ENCODE measurements at places on chromosomes 16 and 17.

DNA sequence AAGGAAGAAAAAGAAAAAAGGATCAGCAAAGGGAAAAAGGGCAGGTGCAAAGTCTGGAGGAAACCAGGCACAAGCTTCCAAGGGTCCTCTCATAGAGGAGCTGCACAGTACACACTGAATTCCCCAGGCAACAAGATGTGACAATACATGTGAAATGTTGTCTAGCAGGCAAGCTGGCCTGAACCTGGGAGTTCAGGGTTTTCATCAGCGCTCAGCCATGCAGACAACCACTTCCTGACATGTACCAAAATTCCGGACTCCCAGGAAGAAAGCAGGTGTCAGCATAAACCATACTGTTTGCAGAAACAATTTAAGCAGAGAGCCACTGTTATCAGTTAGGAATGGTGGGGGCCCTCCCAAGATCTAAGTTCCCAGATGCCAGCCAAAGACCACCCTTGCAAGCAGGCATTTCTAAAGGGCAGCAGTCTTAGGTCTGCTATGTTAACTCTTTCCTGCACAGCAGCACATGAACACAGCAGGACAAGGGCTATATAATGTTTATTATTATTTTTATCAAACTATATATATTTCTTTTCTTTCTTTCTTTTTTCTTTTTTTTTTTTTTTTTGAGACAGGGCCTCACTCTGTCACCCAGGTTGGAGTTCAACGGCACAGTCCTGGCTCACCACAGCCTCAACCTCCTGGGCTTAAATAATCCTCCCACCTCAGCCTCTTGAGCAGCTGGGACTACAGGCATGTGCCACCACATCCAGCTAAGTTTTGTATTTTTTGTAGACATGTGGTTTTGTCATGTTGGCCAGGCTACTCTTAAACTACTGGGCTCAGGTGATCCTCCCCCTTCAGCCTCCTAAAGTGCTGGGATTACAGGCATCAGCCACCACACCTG lies 10.1 kb downstream of the TK2 start:
- DNase-seq = no peak

DNA sequence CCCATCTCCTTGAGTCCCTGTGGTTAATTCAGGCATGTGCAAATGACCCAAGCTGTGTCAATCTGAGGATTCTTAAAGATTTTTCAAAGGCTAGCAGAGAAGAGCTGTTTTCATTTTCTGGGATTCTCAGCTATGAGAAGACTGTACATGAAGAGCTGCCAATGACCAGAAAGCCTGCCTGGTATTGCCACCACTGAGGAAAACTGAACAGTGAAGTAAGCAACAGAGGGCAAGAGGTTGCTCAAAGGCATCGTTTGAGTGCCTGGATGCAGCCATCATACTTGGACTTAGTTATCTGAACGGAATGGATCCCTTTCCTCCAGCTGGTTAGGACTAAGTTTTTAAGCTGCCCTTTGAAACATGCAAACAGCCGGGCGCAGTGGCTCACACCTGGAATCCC lies 38.4 kb downstream of the FAM20A start:
- DNase-seq = no peak

GRCh38 chr16:1572673-1573072 lies 39.2 kb downstream of the IFT140 start:
- DNase-seq = no peak

DNA sequence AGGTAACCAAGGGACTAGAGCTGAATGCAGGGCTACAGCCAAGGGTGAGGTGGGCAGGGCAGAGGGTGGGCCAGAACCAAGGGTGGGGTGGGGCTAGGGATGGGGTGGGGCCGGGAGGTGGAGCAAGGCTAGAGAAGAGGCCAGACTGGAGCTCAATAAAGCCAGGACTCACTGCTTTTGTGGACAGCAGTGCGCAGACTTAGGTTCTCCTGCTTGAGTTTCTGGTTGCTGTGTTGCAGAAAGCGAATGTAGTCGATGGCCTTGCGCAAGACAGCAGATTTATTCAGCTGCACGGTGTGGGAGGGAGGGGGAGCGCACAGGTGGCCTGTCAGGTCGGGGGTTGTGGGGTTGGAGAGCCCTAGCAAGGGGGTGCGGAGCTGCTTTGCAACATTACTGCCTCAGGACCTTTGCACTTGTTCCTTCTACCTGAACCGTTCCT lies 18.7 kb downstream of the SREBF1 start:
- no peak for DNase-seq

- no peak for DNase-seq
Measured at GRCh38 chr17:67434061-67434525, 57.0 kb downstream of the PITPNC1 start.

GRCh38 chr16:3879887-3880564 lies 487 bp downstream of the CREBBP start:
- DNase-seq = peak; percentile 30

DNA sequence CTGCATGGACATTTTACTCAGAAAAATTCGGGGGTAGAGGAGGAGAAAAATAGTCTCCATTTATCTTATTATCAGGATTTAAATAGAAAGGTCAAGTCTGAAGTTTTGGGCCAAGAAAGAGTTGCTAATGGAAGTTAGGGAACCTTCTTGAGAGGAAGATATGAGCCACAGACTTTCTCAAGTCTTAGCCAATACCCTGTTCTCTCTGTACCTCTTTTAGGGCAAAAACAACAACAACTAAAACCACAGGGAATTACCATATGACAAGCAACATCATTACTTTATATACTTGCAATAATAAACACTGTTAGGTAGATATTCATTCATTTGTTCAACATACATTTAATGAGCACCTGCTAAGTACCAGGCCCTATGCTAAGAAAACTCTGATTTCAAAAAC lies 282.2 kb upstream of the CDH5 start:
- no peak for DNase-seq

DNA sequence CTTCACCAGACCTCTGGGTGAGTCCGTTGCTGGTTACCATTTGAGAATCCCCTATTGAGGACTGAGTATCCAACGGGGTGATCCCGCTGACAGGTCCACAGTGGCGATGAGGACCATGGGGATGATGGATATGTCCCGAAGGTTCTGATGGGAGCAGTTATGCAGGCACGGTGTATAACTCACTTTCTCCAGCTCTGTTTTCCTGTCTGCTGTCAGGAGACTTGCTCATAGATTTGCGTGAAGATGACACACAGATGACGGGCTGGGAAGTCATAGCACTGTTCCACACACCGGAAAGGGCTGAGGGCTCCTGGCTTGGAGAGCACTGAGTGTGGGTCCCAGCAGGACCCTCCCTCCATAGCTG lies 22.2 kb upstream of the ADCY7 start:
- no peak for DNase-seq

DNA sequence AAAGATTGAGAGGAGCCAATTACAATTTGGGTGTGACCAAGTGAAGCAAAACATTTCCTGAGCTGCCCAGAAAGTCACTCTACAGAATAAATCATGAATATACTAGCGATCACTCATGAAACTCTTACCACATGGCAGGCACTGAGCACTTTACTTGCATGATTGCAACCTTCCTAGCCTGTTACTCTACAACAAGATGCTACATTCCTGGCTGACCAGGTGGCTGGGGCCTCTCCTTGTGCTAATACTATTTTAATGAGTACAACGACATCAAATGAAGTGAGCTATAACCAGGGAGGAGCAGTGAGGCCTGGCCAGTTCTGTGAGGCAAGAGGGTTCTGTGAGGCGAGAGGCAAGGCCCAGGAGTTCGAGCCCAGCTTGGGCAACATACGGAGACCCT lies 75.2 kb downstream of the CPPED1 start:
- DNase-seq = no peak

Data from stimulated activated CD4-positive, alpha-beta T cell treated with anti-CD3 and anti-CD28 coated beads, Interleukin-1b, Interleukin-23, amount 100 ng/mL, for 1 hour (primary cell).